ENCODE measurements at places on chromosomes 7 and 10.

- no peak for DNase-seq
Measured at GRCh38 chr10:71302874-71303568, 16.0 kb upstream of the SLC29A3 start.

DNA sequence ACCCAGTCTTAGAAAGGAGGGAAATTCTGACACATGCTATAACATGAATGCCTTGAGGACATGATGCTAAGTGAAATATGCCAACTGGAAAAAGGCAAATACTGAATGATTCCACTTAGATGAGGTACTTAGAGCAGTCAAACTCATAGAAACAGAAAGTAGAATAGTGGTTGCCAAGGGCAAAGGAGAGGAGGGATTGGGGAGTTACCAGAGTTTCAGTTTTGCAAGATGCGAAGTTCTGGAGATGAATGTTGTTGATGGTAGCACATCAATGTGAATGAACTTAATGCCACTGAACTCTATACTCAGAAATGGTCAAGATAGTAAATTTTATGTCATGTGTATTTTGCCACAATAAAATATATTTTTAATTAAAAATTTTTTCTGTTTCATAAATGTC lies 38.9 kb downstream of the DRGX start:
- no peak for DNase-seq

DNA sequence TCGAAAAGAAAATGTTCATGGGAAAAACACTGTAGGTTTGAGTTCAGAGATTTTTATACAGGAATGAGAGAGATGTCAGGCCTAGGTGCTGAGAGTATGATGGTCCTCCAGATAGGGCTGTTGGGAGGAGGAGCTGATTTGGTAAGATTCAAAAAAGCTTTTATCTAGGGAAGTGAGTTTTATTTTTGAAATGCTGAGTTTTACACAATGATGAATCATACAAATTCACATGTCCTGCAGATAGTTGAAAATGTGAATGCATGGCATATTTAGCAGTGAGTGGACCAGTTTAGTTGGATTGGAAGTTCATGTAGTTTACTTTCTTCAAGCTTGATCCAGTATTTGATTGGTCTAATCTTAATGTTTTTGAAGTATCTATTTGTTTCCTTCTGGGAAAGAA lies 154.8 kb downstream of the LRRC4 start:
- DNase-seq: no peak

GRCh38 chr10:123550675-123551096 lies 115.5 kb upstream of the GPR26 start:
- no peak for DNase-seq

- DNase-seq: peak; percentile 37
Measured at GRCh38 chr7:99112097-99112496, 31.8 kb downstream of the SMURF1 start.

GRCh38 chr7:21947056-21947455 lies 1.4 kb upstream of the CDCA7L start:
- DNase-seq: no peak

GRCh38 chr7:85730012-85730411 lies 543.2 kb upstream of the SEMA3D start:
- no peak for DNase-seq

DNA sequence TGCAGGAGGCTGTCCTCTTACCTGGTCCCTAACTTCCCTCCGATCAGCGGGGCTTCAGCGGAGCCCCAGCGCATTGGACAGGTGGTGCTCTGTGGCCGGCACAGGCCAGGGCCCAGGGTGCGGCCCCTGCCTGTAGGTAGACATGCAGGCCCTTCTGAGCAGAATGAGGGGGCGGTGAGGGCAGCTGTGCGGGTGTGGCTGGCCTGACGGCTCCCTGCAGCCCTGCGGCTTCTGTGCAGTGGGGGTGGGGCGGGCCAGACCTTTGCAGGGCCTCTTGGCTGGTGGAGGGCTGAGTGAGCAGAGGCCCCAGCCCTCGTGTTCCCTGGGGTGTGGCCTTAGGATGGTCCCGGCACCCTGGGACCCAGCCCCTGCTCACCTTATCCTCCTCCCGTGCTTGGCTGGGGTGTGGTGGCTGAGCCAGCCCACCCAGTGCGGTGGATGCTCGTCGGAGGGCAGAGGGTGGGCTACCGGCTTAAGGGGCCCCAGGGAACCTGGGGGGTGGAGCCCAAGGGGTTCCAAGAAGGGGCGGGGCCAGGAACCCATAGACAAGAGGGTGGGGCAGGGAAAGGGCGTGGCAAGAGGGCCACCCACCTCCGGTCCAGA lies 175.2 kb upstream of the TNRC18 start:
- DNase-seq: peak; percentile 79

DNA sequence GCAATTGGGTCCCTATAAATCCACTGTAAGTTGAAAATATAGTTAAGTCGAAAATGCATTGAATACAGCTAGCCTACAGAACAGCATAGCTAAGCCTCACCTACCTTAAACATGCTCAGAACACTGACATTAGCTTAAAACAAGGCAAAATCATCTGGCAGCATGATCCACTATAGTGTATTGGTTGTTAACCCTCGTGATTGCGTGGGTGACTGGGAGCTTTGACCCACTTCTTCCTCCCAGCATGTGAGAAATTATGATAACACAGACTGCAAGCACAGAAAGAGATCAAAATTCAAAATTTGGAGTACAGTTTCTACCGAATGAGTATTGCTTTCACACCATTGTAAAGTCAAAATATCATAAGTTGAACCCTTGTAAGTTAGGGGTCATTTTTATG lies 22.3 kb downstream of the CNTNAP2 start:
- no peak for DNase-seq

DNA sequence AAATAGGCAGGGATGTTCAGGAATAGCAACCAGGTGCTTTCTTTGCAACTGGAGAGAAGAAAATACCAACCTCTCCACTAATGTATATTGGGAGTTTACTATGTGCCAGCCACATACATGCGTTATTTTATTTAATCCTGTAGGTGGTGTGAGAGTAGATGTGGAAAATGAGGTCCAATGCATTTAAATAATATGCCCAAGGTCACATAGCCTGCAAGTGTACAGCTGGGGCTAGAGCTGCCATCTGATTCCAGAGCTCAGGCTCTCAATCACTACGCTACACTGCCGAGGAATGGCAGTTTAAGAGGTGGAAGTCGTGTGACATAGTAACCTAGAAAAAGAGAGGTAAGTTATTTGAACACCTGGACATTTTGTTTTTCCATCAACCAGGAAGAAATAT lies 277.0 kb downstream of the EXOC4 start:
- DNase-seq: no peak

DNA sequence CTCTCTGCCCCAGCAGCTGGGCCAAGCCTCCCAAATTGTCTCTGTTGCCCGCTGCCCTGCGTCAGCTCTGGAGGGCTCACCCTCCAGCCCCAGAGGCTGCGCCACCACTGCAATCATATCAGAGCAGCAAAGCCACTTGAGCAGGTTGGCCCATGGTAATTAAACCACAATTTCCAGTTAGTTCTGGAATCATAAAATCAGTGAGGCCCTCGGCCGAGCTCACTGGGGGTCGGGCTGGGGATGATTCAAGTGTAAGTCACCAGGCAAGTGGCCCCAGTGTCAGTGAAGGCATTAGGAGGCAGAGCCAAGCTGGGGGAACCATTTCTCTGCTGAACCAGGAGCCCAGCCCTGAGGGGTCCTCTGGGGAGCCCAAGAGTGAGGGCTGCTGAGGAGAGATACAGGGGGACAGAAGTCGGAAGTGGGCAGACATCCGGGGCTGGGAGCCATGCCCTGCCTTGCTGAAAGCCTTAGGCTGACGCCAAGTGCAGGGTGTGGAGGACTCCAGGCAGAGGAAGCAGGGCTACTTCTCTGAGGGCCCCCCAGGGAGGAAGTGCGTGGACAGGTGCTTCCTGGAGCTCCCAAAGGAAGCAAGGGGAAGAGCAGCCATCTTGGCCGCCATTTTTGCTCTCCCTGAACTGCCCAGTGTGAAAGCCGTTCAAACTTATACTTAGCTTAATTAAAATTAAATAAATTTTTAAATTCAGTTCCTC lies 29.5 kb upstream of the SLC29A3 start:
- no peak for DNase-seq

GRCh38 chr7:80686576-80686975 lies 48.1 kb downstream of the CD36 start:
- no peak for DNase-seq

GRCh38 chr10:5528989-5529701 lies 4.4 kb downstream of the CALML3 start:
- no peak for DNase-seq

DNA sequence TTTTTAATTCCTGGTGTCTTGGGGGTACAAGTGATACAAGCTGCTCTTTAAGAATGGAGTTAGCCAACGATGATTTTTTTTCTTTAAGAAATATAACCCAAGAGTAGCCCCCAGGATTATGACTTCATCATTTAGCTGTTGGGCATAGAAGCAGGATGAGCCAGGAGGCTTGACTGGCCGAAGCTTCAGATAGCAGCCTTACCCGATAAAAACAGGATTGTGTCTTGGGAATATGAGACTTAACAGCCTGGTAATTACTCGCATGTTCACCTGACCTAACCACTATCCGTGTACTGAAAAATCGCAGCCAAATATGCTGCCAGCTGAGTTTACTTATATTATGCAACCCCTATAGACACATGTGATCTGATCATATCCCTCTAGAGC lies 346.0 kb upstream of the BMPER start:
- DNase-seq: no peak

DNA sequence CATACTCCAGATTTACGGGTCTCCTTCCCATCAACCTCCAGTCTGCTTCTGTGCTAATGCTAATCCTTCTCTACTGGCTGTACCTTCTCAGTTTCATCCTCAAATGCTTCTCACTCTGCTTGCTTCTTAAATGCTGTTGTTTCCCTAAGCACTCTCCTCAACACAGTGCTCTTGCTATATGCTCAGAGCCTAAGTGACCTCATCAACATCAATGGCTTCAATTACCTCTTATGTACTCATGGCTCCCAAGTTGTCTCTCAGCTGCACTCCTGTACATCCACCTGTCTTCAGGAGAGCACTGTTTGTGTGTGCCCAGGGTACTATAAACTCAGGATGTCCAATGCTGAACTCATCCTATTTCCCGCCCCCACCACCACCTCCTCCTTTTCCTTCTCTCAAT lies 22.5 kb downstream of the ELAPOR2 start:
- no peak for DNase-seq

GRCh38 chr7:14309432-14309831 lies 320.0 kb upstream of the ETV1 start:
- DNase-seq: no peak

GRCh38 chr7:150801946-150802771 lies 1.6 kb downstream of the TMEM176A start:
- no peak for DNase-seq

DNA sequence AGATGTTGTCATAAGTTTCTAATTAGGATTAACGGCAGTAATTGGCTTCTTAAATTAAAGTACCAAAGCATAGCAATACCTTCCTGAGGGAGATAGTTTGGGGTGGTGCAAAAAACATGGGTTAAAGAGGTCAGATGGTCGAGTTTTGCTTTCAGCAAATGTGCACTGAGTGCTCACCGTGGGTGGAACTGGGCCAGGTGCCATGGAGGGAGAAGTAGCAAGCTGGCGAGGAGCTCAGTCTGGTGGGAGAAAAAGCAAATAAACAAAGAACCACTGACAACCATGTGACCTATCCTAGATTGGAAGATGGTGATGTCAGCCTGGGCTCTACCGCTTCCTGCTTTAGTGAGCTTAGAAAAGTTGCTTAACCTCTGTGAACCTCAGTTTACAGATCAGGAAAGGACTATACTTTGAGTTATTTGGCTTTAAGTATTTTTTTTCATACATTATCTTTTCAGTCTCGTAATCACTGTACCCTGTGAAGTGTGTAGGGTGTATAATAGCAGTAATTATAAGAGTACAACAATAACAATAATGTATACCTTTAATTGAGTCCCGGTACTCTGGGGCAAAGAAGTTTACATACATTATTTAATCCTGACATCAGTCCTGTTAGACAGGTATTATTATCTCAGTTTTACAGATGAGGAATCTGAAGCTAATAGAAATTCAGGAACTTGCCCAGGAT lies 69.0 kb upstream of the PDCD4 start:
- peak; percentile 41 for DNase-seq

- no peak for DNase-seq
Measured at GRCh38 chr7:157613575-157614322, 276.9 kb downstream of the DNAJB6 start.

- no peak for DNase-seq
Measured at GRCh38 chr10:61937631-61938351, 36.3 kb downstream of the ARID5B start.

GRCh38 chr10:123769647-123770046 lies 103.5 kb downstream of the GPR26 start:
- DNase-seq: no peak

- no peak for DNase-seq
Measured at GRCh38 chr10:17059197-17059688, 70.4 kb downstream of the CUBN start.

GRCh38 chr7:27181795-27182275 lies 3.2 kb downstream of the HOXA11 start:
- no peak for DNase-seq

GRCh38 chr7:139767561-139767982 lies 10.2 kb downstream of the HIPK2 start:
- DNase-seq: peak; percentile 50

- DNase-seq: no peak
Measured at GRCh38 chr7:20964281-20964918, 177.7 kb upstream of the SP8 start.
